Kidney tubule cell (primary cell): ENCODE measurements at places on chromosomes 1 and 21.
A peak's percentile ranks its signal among the peaks of the same experiment; 100 is the strongest.

DNA sequence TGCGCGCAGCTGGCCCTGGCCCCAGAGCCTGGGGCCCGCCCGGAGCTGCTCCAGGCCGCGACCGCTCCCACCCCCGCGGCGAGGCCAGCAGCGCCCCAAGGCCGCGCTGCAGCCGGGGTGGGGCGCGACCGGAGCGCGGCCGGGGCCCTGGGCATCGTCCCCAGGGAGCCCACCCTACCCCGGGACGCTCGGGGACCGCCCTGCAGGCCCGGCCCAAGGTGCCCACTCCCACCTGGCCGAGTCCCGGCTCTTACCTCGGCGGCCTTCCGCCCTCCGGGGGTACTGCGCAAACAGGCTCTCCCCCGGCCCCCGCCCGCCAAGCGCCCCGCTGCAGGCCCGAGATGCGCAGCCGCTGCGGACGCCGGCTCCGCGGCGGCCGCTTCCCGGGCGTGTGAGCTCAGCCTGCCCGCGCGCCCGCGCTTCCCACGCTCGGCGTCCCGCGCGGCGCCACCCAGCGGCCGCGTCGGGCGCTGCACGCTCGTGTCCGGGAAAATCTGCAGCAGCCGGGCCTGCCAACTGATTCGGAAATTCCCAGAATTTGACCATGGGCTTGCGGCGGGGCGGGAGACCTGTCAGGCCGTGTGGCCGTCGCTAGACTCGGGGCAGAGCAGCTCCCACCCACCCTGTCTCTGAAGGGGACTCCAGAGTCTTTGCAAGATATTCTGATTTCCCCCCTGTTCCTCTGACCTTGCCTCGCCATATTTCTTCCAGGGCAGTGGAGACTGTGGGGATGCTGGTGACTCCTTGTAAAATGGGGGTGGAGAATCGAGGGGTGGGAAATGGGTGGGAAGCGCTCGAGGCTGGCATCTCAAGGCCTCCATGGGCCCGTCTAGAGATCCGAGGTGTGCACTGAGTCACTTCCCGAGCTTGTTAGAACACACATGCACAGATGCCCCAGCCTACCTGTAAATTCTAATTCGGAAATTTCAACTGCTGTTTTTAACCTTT lies 41.9 kb downstream of the CD34 start:
- peak; percentile 84 for DNase-seq

DNA sequence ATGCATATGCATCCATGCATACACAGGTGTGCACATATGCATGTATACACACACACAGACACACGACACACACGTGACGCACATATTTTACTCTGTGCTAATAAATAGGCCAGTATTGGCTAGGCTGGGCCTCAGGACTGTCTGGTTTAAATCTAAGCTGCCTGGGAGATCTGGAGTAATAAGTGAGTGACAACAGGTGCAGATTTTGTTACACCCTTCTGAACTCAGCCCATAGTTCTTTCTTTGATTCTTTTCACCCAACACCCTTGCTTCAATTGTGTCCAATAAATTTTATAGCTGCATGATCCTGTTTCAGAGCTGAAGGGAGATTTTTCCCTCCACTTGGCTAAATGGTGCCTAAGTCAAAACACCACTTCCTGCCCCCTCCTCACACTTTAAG lies 132.8 kb downstream of the FGGY start:
- DNase-seq: no peak

GRCh38 chr1:179816196-179816960 lies 61.2 kb downstream of the TOR1AIP2 start:
- DNase-seq: peak; percentile 73

DNA sequence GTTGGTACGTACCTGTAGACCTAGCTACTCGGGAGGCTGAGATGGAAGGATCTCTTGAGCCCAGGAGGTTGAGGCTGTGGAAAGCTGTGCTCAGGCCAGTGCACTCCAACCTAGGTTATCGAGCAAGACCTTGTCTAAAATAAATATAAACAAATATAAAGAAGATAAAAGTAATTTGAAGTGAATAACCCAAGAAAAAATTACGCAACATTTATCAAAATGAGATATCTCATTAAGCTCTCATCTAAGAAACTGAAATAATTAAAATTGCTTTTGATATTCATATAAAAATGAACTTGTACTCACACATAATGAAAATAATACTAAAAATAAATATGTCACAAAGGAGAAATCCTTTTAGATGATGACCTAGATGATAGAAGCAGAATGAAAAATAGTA lies 647.1 kb upstream of the NCAM2 start:
- no peak for DNase-seq

DNA sequence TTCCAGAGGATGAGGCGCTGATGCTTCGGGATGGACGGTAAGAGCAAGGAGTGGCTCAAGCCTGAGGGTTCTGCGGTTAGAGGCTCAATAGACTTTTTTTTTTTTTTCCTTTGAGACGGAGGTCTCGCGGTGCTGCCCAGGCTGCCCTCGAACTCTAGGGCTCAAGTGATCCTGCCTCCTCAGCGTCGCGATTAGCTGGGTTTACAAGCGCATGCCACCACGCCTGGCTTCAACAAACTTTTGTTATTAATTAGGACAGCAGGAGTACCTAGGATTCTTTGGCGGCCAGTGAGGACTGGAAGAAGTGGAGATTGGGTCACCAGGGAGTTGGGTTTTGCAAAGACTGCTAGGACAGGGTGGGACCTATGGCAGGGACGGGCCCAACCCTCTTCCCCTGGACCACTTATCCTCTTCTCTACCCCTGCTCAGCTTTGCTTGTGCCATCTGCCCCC lies 587 bp downstream of the SCNM1 start:
- peak; percentile 70 for DNase-seq

DNA sequence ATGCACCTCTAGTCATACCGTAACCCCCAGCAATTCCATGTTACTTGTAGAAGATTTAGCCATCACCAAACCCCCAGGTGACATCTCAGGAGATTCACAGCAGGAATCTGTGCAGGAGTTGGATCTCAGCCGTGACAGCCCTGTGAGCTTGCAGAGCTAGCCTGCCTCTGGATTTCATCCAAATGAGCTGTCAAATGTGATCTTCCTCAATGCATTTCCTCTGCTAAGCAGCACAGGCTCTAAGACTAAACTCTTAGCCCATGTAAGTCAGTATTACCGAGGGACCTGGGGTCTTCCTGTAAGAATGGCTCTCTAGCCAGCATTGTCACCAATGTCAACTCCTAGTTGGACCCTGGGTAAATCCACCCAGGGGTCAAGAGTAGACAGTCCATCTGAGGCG lies 41.7 kb downstream of the UMODL1 start:
- DNase-seq: no peak

DNA sequence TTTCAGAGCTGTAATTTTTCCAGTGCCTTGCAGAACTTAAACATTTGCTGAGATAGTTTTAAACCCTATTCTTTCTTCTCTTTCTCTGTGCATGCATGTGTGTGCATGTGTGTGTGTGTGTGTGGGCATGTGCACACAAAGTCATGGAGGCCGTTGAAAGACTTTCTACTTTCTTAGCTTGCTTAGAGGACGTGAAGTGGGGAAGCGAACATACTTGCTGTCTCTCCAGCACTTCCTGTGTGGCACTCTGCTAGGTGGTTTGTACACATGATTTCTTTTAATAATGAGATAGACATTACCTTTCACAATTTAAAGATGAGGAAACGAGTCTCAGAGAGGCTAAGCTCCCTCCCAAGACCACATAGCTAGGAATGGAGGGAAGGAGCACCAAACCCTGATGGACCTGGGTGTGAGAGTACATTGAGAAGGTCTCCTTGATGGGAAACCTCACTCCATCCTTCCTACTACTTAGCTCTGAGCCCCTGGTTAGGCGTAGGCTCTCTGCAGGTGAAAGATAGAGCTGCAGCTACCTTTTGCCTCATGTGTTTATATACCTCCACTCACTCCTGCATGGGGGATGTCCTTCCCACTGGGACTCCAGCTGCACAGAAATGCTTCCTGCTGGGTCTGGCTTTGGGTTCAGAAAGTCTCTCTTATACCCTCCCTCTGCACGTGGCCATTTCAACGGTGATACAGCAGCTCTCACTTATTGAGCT lies 101.9 kb upstream of the USP24 start:
- DNase-seq: no peak

- DNase-seq: no peak
Observed at GRCh38 chr21:26159869-26160268, 10.7 kb downstream of the APP start.

GRCh38 chr1:223183268-223183862 lies 40.3 kb upstream of the TLR5 start:
- DNase-seq: peak; percentile 8

- no peak for DNase-seq
Observed at GRCh38 chr1:31348449-31348848, 24.4 kb downstream of the FABP3 start.

GRCh38 chr1:77832901-77833300 lies 53.5 kb downstream of the MIGA1 start:
- peak; percentile 47 for DNase-seq
